ENCODE measurements at places on chromosomes 2 and 18. TPM values are rescaled to one million over a fixed set of nuclear protein-coding genes. Genes with fewer than 3 reads are reported as not detected.

DNA sequence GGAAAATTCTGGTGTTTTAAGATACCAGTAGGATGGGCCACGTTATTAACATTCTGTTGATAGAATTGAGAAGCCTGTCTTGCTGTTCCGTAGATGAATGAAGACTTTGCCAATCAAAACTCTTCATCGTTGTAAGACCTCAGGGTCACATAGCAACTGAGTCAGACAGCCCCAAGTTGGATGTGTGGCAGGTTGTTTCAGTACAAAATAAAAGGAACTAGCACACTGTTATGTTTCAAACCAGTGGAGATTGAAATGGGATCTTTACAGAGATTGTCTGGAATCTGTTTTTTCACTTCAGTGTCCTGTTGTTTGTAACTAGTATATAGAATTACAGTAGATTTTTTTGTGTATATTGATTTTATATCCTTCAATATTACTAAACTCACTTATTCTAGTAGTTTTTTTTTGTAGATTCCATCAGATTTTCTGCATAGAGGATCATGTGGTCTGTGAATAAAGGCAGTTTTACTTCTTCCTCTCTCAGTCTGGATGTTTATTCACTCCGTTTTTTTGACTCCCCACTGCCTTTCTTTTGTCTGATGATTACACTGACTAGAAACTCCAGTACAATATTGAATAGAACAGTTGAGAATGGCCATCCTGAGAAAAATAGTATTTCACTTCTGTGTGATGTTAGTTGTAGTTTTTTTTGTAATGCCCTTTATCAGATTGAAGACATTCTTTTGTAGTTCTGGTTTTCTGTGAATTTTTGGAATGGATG lies 22.7 kb downstream of the EPC2 start:
- no peak for DNase-seq

- no peak for DNase-seq
Observed at GRCh38 chr2:236571145-236571544, 1.5 kb downstream of the ACKR3 start.

DNA sequence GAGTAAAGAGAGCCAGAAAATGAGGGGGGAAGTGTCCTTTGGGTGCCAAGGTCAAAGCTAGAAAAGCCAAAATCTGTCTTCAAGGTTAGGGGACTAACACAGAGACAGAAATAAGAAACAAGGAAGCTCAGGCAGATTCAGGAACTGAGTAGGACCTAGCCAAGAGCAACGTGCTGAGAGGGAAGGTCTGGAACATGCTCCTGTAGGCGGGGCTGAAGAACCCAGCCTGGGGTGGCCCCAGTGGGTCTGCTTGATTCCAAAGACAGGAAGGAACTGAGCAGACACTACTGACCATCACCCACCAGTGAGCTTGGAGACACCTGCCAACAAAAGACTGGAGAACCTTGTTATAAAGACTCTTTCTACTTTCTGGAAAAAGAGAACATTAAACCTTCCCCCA lies 105.1 kb downstream of the SP3 start:
- DNase-seq, result no peak

DNA sequence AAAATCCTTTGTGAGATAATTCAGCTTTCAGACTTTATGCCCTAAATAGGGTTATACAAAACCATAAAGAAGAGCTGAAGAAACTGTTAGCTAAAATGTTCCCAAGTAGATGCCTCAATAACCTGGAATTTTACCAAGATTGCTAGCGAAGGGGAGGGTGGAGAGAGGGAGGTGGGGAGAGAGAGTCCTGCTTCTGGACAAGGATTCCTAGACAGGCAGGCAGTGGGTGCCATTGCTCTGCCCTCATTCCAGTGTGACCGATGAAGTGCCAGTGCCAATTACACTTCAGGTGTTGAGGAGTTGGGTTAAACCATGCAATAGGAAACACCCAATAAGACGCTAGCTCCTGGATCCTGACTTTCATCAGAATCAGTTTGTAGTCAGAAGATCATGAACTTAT lies 18.1 kb downstream of the LAPTM4A start:
- no peak for DNase-seq

DNA sequence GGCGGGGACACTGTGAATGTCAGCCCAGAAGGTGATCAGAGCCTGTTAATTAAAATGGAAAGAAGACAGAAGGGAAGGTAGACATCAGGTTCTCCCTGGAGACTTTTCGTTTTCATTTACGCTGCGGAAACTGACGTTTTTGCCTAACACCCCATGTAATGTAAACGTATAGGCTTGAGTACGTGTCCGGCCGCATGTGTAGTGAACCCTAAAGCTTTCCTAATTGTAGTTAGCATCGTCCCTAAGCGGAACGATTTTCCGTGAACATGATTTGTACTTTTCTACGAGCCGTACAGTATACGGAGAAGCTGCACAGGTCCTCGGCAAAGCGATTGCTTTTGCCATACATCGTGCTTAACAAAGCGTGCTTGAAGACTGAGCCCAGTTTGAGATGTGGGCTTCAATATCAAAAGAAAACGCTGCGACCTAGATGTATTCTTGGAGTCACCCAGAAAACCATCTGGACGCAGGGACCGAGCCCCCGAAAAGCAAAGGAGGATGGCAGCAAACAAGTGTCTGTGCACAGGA lies 284 bp downstream of the TIMM21 start:
- no peak for DNase-seq

DNA sequence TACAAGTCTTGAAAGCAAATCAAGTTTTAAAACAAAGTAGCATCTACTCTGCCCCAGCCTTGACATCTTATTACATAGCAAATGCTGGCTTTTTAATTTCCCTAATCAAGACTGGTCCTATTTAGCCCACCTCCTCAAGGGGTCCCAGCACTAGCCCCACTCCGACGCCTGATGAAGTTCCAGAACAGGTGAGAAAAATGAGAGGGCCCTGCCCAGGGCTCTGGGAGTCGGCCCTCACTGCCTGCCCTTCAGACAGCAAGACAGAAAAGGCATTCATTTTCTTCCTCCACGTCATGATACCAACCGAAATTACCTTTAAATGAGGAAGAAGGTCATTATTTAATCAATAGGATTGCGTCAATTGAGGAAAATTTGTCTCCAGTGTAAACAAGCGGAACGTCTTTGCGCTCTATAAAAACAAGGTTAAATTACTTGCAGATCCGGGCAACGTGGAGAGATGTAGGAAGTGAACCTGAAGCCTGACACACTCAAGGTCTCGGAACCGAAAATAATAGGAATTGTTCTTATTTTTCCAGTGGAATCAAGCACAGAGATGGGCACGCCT lies 170.6 kb upstream of the PKDCC start:
- DNase-seq, result no peak

DNA sequence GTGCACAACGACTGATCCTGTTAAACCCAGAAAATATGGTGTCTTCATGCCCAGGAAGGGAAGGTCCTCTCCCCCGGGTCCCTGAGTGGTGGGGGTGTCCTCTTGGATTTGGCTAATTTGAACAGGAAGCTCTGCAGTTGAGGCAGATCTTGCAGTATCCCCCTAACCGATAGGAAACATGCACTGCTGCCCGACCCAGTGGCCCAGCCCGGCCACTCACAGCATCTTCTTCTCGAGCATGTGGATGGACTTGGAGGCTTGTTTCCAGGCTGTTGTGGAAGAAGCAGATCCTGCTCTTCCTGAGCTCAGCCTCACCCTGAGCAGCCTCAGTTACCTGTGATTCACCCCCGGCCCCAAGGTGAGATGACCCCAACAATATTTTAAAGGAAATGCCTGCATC lies 46.4 kb upstream of the ASB1 start:
- no peak for DNase-seq

The ASPRV1 gene
- total RNA-seq, result 0.55 TPM

The TRAF3IP1 gene
- total RNA-seq, result 11.5 TPM

The AQP12B gene
- not detected for total RNA-seq
